ENCODE measurements at places on chromosomes 3 and 15.
A peak's percentile ranks its signal among the peaks of the same experiment; 100 is the strongest.

- no peak for DNase-seq
Observed at GRCh38 chr3:105427332-105427731, 60.6 kb downstream of the ALCAM start.

DNA sequence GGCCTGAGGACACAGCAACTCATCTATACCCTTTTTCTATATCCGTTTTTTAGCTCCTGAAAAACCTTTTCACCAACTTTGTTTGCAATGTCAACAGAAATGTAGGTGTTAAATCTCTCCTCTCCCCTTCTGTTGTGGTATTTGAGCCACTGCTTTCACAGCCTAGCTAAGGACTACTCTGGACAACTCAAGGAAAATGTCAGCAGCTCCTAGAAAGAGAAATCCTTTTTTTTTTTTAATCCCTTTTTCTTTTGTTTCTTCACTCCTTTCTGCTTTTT, 176.6 kb downstream of the KLHL25 start:
- DNase-seq: no peak

DNA sequence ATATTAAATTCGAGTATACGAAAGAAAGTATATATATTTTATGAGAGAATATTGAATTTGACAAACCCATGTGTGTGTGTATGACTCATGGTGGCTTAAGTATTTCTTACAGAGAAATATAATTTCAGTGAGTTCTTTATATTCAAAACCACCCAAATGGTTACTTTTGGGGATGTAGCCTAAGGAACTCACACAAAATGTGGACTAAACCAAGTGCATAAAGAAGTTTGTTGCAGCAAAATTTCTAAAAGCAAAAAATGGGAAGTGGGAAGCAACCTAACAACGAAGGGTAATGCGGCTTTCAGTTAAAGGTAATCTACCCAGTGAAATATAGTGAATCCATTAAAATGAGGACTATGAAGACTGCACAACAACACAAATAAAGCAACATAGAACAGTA, 277.1 kb downstream of the EDEM1 start:
- no peak for DNase-seq

DNA sequence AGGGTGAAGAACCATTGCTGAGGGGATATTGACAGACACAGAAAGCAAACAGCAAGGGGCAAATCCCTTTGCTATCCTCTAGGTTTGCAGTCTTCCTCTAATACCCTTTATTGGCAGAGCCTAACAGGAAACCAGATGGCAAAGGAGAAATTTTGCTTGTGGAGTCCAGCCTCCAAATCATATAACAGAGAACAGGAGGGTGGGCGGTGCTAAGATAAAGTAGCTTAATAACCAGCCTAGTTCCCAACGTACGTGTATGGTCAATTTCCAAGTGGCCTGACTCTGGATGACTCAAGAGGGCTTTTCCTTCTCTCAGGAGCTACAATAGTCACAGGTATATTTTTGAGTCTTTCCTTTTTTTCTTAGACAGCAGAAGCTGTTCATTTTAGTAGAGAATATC, 404.5 kb downstream of the PDCD6IP start:
- no peak for DNase-seq

DNA sequence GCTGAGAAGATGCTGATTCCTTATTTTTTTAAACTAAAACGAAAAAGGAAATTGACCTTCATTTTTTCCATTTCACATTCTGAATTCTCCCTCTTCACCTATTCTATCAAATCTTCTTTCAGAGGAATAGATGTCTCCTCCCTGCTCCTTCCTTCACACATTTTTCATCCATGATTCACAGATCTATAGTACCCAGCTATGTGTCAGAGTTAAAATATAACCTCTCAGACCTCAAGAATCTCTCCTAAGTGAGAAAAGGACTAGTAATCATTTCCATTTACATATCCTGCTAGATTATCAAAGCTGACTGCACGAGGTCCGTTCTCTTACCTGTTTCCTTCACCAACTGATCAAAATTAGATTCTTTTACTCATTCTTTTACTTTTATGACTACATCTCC, 1297.6 kb upstream of the ALCAM start:
- DNase-seq: no peak

- peak; percentile 16 for DNase-seq
Observed at GRCh38 chr15:26729581-26729980, 43.3 kb downstream of the GABRB3 start.

DNA sequence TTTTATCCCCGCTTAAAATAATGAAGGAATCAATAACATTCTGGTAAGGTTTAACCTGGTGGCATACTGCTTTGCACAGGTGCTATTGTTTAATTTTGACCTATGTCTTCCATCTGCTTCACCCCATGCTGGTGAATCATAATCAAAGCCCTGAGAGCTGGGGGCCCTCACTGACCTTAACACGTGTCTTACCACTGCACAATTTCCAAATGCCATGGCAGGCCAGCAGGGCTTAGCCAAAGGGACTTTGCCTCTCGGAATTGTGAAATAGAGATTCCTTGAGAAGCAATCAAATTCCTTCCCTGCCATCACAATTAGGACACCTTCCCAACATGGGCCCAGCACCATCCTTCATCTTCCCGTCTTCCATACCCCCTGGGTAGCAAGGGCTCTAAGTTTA, 242.6 kb upstream of the THBS1 start:
- no peak for DNase-seq

GRCh38 chr3:55718521-55718921, 231.4 kb upstream of the WNT5A start:
- DNase-seq: no peak

GRCh38 chr3:195159814-195160165, 111.2 kb downstream of the XXYLT1 start:
- no peak for DNase-seq

DNA sequence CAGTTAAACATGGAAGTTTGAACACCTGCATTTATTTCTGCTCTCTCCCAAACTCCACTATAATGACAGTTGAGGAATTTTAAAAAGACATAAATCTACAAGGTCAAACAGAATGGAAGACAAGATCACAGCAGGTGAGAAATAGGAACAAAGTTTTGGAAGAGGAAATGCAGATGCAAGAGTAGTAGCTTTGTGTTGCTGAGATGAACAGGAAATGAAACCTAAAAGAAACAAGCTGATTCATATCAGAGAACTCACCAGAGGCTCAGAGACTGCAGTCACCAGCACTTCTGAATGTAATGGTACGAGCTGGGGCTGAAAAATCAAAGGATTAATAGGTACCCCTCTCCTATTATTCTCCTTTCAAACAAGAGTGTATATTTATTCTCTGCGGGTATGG, 459.9 kb downstream of the RAP2B start:
- no peak for DNase-seq

GRCh38 chr15:43538091-43538490, 20.7 kb downstream of the MAP1A start:
- DNase-seq: no peak

- DNase-seq: no peak
Observed at GRCh38 chr15:80643431-80643951, 51.6 kb upstream of the ABHD17C start.

GRCh38 chr3:55170444-55170843, 242.6 kb upstream of the LRTM1 start:
- no peak for DNase-seq

DNA sequence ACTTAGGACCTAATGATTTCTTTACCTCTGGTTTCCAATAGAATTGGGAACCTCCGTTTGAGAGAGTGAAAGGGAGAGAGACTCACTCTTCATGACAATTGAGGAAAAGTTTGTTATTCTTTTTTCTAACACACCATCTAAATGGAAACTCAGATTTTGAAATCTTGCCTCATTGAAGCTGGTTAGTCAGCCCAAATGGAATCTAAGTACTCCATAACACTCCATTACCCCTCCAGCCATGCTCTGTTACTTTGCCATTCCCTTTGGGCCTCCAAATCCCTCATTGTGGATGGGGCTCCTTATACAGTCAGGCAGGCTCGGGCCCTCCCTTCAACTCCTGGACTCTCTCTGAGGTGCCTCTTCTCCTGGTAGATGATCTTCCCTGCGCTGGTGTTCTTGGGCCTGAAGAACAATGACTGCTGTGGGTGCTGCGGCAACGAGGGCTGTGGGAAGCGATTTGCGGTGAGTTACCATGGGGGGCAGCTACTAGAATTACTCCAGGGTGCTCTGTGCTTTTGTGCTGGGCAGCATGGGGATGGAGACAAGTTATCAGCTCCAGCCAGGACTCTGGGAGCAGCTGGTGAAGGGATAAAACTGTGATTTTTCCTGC, 1.1 kb downstream of the TM4SF4 start:
- no peak for DNase-seq

DNA sequence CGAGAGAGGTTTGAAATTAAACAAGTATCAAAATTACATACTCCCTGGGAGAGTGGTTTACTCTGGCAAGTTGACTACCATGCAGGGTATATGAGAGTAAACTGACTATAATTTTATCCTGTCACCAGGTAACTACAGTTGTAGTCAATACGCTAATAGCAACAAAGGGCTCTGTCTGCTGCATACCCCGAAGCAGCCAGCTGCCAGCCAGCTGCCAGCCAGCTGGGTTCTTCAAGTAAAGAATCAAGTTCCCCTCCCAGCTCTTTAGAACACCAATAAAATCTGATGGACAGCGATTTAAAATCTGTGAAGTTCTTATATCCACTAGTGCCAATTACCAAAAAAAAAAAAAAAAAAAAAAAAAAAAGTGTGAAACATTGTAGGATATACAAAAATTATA, 417.7 kb upstream of the CFAP20DC start:
- no peak for DNase-seq

DNA sequence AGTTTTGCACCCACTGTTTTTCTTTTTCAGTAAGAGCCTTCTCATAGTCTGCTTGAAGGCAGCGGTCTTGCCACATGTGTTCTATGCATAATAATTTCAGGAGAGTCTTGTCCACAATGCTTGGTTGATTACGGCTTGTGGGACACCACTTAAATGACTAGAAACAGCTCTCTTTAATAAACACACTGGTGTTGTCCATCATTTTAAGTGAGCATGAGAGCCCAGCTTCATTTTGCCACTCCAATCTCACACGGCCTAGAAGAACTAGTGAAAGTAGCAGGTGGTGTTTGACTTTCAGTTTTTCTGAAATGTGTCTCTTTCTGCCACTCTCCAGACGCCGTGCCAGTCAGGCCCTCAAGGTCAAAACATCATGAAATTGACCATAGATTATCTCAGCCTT, 292.1 kb downstream of the LPP start:
- DNase-seq: no peak

- DNase-seq: no peak
Observed at GRCh38 chr15:33524274-33524673, 213.5 kb downstream of the RYR3 start.

DNA sequence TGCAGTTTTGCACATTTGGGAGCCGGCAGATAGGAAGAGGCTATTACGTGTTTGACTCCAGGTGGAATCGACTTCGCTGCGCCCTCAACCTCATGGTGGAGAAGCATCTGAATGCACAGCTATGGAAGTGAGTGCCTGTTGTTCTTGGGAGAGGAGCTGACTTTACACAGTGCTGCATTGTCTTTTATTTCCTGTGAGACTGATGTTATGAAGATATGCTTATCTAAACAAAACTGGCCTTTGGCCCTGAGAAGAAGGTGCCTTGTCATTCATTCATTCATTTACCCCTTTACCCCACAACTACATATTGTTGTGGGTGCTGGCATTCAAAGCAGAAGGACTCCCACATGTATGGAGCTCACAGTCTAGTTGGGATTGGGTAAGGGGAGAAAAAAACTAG, 32.6 kb downstream of the PSMD6 start:
- DNase-seq: no peak

GRCh38 chr15:58474741-58475323, 43.0 kb downstream of the LIPC start:
- no peak for DNase-seq

DNA sequence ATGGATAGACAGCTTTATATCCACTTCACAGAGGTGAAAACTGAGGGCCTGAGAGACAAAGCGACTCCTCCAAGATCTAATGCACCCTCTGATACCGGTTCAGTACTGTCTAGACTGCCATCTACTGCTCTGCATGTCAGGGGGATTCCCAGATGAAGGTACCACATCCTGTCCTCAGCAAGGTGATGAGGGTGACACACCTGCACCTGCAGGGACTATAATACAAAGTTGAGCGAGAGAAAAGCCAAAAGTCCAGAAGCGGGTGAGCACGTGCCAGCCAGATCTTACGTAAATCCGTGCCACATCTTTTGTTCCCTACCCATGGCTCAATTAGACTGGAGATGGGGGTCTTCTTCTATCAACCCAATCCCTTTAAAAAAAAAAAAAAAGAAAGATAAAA, 32.4 kb upstream of the HES1 start:
- DNase-seq: no peak

DNA sequence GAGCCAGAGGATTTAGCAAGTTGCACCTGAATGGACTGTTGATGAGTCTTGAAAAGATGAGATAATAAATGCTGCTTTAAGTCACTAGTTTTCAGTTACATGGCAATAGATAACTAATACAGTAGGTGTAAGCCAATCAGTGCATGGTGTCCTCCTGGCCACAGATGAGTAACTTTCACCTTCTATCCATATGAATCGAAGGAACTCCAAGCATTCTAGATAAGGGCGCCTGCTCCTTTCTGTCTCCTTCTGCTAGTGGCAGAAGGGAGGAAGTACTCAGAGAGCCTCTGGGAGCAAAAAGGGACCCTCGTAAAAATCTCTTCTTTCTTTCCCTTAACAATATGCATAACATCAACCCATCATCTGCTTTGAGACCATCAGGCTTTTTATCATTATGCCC, 37.3 kb downstream of the TM6SF1 start:
- no peak for DNase-seq

GRCh38 chr3:13142552-13143380, 69.5 kb upstream of the IQSEC1 start:
- DNase-seq: no peak

- DNase-seq: no peak
Observed at GRCh38 chr3:177703788-177704187, 506.5 kb upstream of the TBL1XR1 start.

DNA sequence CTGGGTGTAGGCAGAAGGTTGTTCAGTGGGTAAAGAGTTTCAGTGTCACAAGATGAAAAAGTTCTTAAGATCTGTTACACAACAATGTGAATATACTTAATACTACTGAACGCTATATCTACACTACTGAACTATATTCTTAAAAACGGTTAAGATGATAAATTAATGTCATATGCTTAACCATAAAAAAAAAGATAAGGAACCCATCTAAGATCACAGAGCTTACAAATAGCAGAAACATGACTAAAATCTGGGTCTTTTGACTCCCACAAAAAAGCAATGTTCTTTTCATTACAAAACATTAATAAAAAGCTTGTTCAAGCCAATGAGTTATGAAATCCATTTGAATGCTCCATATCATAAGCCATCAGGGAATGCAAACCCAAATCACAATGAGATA, 34.4 kb downstream of the UBR1 start:
- no peak for DNase-seq

GRCh38 chr15:50758712-50759205, 6.7 kb downstream of the SPPL2A start:
- DNase-seq: no peak

DNA sequence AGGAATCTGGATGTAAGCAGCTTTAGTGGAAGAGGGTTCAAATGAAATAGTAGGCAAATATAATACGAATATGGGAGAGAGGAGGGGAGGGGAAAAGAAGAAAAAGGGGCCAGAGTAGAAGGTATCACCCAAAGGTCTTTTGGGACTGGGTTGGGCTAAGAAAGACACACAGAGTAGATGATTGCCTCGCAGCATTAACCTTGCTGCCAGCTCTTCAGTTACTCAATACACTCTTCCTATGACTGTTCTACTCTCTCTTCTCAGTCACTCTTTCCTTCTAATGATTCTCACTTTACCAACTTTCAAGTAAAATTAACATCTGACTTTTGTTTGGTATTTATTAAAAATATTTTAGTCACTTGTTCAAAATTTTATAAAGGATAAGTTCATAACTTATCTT, 52.8 kb downstream of the CLASP2 start:
- DNase-seq: no peak
